ENCODE measurements at places on chromosomes 16 and 17.

DNA sequence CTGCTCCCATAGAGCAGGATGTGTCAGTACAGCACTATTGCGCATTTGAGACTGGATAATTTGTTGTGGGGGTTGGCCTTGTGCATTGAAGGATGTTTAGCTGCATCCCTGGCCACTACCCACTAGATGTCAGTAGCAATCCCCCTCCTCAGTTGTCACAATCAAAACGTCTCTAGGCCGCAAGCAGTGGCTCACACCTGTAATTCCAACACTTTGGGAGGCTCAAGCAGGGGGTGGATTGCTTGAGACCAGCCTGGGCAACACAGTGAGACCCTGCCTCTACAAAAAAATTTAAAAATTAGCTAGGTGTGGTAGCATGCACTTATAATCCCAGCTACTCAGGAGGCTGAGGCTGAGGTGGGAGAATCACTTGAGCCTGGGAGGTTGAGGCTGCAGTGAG is 48.4 kb downstream of the CENPV start:
- no peak for DNase-seq

DNA sequence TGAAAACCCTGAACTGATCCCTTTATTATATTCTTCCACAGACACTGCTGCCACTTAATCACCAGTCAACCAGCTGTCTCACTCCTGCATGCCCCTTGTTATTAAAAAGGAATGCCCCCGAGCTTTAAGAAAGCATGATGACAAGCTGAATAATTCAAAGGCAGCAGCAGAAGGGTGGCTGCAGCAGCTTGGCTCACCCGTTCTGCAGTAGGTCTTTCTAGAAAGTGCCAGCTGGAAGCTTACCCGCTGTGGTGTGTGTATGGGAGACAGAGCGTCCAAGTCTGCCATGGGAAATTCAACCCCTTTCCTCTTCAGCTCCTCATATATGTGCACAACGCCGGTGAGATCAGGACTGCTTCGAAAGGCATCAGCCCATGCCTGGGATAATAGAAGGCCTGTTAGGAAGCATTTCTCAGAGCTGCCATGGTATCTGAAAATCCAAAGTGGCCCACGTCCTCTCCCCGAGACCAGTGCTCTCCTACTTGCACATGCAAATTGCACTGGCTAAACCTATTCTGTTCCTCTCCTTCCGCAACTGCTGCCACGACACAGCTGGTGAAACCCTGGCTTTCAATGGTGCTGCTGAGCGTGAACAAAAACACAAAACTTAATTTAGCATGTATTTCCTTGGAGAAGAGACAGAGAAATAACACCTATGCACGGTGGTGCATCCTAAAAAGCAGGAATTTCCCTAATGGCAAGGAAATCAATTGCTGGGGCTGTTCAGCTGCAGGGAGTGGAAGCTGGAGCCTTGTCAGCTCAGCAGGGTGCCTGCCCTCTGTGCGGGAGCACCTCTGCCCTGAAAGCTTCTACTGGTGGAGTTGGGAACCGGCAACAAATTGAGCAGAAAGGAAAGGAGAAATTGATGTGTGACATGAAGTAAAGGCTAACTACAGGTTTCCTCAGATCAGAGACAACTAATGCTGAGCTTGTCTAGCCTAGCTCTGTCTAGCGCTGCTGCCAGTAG is 47.9 kb upstream of the SREBF1 start:
- DNase-seq = no peak

DNA sequence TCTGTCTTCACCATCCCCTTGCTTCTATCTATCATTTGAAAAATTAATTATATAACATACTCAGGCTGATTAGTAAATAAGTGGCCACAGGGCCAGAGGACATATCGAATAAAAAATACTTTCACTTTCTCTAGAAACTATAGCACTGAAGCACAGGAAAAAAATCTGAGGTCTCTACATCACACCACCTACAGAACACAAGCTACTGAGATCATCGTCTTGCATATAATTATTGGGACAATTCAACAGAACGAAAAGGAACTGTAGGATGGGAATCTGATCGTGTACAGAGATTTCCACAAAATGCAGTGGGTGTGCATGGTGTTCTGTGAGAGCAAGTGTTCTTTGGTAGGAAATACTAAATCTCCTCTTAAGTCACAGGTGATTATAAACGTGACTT is 289.6 kb upstream of the ERCC4 start:
- no peak for DNase-seq

GRCh38 chr16:17770104-17770503 is 299.3 kb upstream of the XYLT1 start:
- DNase-seq = no peak

DNA sequence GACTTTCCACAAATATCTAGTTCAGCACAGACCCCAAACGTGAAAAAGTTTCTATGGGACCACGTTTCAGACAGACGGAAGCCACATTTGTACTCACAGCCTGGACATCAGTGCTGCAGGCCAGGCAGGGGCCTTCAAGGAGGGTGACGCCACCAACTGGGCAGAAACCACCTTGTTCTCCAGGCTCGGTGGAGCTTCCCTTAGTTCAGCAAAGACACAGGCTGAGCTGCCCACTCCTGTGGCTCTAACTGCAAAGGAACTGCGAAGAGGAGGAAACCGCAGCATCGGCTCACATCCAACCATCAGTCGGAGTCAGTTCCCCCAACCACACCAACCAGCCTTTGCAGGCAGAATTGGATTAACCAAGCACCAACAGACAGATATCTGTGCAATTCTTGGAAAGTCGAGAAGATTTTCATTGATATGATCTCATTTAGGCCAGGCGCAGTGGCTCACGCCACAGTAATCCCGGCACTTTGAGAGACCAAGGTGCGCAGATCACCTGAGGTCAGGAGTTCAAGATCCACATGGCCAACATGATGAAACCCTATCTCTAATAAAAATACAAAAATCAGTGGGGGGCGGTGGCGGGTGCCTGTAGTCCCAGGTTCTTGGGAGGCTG is 73.3 kb upstream of the CNEP1R1 start:
- no peak for DNase-seq

GRCh38 chr17:73503560-73503959 is 140.7 kb downstream of the SDK2 start:
- DNase-seq = no peak

DNA sequence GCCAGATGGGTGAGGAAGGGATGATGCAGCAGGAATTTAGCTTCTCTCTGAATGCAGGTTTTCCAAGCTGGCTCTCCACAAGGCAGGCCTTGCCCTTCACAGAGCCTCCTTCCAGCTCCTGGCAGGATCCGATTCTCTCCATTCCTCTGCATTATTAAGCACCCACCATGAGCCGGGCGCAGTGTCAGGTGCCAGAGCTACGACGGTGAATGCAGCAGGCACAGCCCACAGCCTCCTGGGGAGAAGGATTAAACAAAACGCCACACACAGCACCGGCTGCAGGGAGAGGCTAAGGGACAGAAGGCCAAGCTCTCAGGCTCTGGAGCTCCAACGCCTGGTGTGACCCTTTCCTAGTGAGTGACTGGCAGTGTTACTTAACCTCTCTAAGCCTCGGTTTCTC is 7.1 kb upstream of the MT2A start:
- DNase-seq = no peak

DNA sequence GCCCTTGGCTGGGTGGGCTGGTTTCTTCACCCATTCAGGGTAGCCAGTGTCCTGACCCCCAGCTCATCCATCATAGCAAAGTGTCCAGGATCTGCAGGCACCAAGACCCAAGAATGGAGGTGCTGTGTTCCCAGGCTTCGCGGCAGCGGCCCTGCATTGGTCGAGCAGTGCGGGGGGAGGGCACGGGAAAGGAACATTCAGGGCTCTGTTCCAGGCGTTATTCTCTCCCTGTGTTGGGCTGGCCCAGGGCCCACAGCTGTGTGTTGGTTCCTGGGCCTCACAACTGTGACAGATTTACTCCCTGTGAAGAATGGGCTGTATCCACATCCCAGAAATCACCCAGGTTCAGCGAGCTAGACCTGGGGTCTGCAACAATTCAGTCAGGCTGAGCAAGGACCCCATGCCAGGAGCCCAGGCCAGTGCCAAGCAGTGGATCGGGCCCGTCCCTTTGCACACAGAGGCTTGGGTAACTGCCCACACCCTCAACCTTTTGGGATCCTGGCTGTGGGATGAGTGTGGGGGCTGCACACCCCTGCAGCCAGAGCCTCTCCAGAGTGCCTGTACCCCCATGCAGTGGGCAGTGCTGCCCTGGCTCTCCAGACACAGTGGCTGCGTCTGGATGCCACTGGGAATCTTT is 10.0 kb downstream of the GPT2 start:
- no peak for DNase-seq

DNA sequence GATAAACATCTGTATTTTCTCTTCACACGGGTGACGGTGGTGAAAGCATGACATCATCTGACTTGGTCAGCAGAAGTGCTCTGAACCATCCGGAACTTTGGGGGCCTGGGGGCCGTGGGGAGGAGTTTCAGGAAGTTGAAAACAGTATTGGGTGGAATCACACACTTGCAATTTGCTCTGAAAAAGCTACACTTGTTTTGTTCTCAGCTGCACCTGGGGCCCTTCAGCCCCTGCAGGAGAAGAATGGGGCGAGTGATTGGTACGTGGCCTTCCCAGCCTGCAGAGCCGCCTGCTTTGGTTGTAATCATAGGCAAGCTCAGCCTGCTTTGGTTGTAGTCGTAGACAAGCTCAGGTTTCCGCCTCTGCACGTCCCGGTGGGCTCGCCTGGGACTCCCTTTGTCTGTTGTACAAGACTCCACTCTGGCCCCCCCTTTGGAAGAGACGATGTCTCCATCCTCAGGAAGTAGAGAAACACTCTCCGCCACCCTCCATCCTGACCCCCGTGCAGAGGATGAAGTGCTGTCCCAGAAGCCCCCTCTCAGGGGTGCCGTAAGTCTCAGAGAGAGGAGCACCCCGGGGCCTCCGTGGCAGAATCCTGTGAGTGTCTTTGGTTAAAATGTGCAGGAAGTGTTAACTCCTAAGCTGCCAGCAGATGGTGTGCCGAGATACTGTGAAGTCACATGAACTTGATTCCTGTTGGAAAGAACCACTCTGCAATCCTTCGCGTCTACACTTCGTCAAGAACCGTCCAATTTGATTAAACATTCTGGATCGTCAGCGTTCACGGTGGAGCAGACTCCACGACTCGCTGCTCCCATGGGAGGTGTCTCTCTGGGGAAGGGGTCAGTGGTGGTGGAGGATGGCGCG is 5.4 kb downstream of the BANP start:
- peak; percentile 70 for DNase-seq

DNA sequence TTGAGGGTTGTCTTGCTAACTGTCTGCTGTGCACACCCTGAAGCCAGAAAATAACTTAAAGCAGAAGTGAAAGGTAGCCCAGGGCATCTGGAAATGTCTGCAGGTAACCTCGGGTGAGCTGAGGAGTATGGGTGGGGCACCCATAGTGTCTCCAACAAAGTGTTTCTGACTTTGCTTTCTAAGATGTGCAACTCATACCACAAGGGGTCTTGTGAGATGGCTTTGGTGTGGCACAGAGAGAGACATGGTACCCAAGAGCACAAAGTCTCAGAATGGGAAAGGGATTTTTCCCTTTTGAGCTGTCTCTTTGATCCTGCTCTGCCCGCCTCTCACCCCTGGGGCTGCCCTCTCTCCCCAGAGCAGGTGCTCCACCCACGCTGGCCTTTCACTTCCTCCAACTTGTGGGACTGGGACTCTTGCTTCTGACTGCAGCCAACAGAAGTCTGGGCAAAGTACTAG is 6.9 kb downstream of the CHD9 start:
- DNase-seq = peak; percentile 11

- DNase-seq = no peak
These were observed 7.7 kb downstream of the PSMD7 start for GRCh38 chr16:74304164-74304834.

DNA sequence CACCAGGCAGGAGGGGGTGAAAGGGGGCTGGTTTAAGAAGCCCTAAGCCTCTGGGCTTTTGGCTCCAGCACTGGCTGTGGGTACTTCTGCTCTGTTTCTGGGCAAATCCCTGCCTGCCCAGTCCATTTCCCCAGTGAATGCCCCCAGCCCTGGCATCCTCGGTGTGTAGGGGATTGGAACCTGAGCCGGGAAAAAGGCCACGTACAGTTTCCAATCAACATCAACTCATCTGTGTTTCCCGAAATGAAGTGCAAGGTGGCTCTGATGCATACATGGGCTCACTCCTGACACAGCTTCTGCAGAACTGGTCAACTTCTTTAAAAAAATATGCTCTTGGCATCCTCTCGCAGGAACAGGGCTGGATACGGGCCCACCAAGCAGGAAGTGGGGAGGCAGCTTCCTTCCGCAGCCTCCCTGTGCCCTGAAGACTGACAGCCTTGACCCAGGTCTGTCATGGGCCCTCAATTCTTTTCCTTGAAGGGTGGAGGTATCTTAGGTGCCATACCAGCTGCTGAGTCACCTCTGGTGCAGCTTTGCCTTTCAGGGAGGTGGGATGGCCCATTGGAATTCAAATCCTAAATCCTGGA is 73.3 kb downstream of the N4BP1 start:
- no peak for DNase-seq

DNA sequence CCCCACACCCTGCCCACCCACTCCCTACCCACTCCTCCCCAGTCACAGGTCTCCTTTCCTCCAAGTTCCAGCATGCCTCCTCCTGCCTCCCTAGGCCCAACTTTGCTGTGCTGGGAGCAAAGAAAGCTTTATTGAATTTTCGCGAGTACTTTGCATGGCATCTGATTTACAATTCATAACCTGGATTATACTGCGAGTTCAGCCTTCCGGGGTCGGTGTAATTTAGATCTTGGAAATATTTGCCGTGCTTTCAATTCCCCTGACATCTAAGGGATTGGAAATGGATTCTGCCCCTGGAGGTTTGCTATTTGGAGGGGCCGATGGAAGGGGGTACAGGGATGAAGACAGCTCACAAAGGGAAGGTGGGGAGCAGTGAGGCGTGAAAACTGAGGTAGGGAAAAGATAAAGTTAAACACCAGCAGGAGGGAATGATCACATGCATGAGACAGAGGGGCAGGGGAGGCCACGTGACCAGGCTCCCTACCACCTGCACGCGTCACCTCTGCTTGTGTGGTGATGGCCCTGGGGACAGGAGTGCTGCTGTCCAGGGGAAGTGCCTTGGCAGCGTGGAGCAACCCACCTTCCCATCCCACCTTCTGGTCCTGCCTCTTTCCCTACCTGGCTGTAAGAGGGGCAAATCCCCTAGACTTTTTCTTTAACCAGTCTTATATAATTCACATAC is 132.3 kb upstream of the RPL38 start:
- DNase-seq = no peak

DNA sequence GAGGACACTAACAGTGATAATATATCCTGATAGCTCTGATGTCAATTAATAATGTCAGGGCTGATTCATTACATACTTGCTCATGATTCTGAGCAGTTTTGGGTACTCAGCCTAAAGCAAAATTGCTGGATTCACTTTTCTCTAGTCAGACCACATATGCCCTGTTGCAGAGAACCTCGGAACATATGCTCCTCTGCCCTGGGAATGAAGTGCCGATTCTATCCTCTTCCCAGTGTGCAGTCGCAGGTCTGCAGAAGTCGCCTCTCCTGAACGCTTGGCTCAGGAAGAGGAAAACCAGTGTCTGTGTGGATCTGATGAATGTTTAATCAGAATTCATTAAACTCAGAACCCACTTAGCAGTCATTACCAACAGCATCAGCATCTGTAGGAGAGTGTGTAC is 34.5 kb downstream of the ABCC12 start:
- no peak for DNase-seq

- DNase-seq = no peak
These were observed 7.2 kb downstream of the CENPX start for GRCh38 chr17:82015311-82015971.
